ENCODE measurements at places on chromosomes 16 and 17.
A peak's percentile ranks its signal among the peaks of the same experiment; 100 is the strongest.

GRCh38 chr16:85259115-85259831 lies 147.0 kb upstream of the CIBAR2 start:
- DNase-seq = no peak

- DNase-seq = no peak
Observed at GRCh38 chr16:64450177-64450576, 671.7 kb downstream of the CDH11 start.

DNA sequence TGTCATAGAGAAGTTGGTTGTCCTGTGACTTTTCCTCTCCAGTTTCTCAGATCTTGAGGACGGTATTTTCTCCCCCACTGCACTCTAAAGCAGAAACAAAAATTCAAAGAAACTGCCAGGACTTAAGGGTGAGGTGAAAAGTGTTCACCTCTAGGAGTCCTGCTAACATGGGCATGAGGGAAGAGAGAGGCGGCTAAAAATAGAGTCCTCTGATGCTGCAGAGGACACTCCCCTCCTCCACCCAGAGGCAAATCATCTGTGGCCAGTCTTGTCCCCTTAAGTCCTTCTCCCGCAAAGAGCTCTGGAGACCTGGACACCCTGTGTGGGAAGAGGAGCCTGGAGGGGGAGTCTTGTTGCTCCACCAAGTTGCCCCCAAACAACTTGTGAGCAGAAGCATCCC lies 4.7 kb upstream of the DDX19A start:
- DNase-seq = no peak

GRCh38 chr17:32659419-32659842 lies 172.6 kb downstream of the CDK5R1 start:
- DNase-seq = peak; percentile 36

DNA sequence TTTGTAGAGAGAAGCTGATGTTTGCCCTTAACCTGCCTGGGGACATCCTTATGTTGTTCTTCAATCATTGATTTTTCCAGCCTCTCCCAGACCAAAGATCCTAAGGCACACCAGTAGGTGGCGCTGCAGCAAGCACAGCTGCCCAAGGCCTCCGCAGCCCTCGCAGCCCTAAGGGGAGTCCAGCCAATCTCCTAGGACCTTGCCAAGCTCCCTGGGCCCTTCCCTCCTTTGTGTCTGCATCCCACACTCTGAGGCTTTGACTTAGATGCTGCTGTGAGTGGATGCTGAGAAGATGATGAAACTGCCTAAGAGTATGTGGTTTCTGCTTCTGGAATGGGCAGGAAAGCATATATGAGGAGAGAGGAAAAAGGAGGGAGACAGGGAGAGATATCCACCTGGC lies 47.1 kb downstream of the SPACA3 start:
- no peak for DNase-seq

DNA sequence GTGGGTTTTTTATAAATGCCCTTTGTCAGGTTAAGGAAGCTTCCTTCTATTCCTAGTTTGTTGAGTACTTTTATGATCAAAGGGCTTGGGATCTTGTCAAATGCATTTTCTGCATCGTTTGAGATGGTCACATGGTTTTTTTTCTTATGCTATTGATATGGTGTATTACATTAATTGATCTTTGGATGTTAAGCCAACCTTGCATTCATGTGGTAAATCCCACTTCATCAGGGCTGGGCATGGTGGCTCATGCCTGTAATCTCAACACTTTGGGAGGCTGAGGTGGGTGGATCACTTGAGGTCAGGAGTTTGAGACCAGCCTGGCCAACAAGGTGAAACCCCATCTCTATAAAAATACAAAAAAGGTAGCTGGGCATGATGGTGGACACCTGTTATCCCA lies 30.8 kb upstream of the ATP2A3 start:
- DNase-seq = no peak

GRCh38 chr17:7884581-7885366 lies 3.8 kb upstream of the CHD3 start:
- DNase-seq = no peak

- no peak for DNase-seq
Observed at GRCh38 chr16:4692460-4693295, 684 bp upstream of the NUDT16L1 start.

DNA sequence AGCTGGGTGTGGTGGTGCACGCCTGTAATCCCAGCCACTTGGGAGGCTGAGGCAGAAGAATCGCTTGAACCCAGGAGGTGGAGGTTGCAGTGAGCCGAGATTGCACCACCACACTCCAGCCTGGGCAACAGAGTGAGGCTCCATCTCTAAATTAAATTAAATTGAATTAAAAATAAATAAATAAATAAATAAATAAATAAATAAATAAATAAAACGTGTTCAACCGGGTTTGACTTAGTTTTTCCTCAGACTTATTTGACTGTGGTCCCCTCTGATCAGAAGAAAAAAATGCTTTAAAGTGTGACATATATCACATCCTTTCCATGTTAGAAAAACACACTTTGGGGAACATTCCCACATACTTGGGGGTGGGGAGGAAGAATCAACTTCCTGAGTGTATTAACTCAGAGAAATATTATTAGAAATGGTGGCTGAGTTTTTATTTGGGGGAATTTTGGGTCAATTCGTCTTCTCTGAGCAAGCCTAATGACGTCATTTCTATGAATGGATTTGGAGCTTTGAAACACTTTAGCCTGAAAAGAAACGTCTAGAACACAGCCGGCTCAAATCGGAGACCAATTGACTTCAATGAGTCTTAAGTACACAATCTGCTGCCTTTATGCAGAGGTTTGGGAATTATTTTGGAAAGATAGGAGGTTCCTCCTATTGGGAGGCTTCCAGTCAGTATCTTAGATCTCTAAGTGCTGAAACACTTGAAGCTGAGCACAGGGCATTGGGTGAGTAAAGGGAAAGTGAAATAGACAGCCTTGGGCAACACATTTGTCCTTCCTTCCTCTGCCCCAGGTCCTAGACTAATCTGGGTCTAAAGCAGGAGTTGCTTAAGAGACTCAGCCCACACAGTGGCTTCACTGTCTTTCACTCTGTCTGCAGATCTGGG lies 132.6 kb downstream of the PITPNC1 start:
- DNase-seq = no peak

DNA sequence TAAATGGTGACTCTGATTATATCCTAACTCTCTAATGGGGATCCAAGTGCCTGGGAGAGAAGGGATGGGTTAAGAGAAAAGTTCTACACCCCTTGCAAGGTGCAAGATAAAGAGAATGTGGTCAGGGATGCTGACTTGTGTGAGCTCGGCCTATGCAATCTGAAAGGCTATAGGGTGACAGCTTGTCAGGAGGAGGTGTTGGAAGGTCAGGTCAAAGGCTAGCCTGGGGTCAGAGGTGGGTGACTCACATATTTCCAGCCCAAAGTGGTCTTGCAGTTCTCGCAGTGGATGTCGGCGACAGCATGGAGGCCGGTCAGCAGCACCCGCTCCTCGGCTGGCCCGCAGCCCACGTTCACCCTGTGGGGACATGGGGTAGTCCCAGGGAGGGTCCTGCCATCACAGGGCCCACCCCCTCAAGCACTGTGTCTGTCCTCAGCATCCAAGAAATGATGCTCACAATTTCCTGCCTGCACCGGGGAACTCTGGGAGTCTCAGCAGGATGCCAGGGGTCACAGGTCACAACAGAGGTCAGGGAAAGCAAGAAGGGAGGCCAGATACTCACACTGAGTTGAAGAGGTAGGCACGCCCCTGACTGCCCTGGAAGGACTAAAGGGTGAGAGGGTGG lies 1.4 kb downstream of the YPEL3 start:
- DNase-seq = no peak

- no peak for DNase-seq
Observed at GRCh38 chr17:12994341-12995074, 23.3 kb downstream of the ELAC2 start.

- no peak for DNase-seq
Observed at GRCh38 chr17:80025140-80025539, 10.5 kb downstream of the TBC1D16 start.

Data from fibroblast of skin of left quadriceps (primary cell).